Esophagus muscularis mucosa (tissue), 4 donors: ENCODE measurements at places on chromosomes 2 and 18. TPM values are rescaled to one million over a fixed set of nuclear protein-coding genes. Genes with fewer than 3 reads are reported as not detected.
A peak's percentile ranks its signal among the peaks of the same experiment; 100 is the strongest.

Gene CPO
- total RNA-seq: 0.33 TPM

DNA sequence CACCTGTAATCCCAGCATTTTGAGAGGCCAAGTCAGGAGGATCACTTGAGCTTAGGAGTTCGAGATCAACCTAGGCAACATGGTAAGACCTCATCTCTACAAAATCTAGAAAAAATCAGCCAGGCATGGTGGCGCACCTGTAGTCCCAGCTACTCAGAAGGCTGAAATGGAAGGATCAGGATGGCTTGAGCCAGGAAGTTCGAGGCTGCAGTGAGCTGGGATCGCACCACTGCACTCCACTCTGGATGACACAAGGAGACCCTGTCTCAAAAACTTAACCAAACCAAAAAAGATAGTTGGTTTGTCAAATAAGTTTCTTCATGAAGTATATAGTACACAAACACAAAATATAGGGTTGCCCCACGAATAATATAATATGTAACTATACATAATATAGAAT, 197.6 kb downstream of the DPP4 start:
- DNase-seq: no peak

- no peak for DNase-seq
Measured at GRCh38 chr18:30093376-30093775, 949.2 kb downstream of the DSC3 start.

GRCh38 chr2:226721541-226721940, 78.1 kb downstream of the IRS1 start:
- DNase-seq: peak; percentile 93

- DNase-seq: no peak
Measured at GRCh38 chr2:101930847-101931246, 60.9 kb upstream of the IL1R2 start.

DNA sequence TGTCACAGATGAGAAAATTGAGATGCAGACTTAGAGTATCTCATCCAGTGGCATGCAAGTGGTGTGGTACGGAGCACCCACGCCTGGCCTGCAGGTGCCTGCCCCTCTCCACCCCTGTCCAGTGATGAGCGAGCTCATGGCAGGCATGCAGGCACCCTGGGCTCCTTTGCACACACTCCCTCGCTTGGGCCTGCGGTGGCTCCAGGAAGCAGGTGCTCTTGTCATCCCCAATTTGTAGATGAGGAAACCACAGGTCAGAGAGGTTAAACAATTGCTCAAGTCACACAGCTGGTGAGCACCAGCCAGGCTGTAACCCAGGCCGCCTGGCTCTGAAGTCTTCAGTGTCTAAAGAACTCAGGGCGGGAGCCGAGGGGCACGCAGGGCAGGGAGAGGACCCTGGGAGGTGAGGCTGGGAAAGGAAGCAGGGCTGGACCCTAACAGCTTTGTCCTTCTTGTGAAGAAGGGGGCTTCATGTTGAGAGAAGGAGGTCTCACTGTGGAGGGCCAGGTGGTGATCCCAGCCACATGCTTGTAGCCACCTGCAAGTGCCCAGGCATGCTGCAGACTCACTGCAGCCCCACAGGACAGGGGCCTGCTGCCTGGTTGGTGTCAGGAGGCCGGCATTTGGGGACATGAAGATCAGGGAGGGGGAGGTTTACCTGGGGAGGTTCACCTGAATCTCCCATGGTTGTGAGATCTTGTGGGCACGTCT, 166.2 kb downstream of the SH3RF3 start:
- no peak for DNase-seq

GRCh38 chr18:77108001-77108692, 24.4 kb downstream of the MBP start:
- DNase-seq: no peak

DNA sequence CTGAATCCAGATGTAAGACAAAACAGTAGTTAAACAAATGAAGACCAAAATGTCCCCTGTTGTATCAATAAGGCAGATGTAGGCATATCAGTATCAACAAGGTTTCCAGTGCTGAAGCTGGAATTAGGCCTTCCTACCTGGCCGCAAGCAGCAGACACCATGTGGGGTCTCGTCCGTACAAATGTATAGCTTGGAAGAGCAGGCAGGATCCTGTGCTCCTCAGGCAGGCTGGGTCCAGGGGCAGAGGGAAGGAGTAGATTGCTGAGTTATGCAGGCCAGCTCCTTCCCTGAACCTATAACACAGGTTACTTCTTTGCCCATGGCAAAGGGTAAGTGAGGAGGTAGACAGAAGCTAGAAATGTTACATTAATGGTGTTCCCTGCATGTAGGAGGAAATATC, 23.5 kb downstream of the NTSR2 start:
- DNase-seq: no peak

DNA sequence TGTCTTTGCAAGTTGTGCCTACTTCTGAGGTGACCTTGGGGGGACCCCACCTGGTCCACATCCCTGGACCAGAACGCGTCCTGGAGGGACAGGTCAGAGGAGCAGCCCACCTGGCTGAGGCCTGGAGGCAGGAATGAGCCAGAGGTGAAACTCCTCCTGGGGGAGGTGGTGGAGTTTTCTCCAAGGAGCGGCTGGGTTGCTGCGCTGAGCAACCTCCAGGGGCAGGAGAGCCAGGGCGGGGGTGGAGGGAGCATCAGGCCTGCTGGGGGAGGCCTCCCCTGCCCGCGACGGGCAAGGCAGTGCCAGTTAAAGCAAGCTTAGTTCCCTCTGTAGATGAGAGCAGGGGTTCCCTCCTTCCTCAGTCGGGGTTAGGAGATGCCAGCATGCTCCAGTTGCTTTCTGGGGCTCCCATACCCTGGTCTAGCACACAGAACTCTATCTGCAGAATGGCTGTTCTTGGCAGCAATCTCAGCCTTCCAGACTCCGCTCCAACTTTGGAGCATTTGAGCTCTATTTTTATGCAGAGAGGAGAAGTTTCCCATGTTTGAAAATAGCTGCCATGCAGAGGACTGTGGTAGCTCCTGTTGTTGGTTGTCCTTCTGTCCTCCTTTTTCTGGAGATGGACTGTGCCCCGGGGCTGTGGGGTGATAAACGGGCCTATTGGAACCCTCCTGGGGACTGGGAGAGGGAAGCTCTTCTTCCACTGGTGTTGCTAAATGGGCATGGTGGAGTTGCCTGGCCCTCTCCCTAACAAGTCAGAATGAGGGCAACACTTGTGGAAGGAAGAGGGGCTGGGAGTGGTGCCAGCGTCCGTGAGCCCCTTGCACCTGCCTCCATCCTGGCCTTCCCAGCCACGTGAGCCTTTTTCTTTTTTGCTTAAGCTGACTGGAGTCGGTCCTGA, 39.1 kb downstream of the B3GNT2 start:
- DNase-seq: peak; percentile 78
